NCI-H1930 (cell line): ENCODE measurements at places on chromosomes 7 and 10.

DNA sequence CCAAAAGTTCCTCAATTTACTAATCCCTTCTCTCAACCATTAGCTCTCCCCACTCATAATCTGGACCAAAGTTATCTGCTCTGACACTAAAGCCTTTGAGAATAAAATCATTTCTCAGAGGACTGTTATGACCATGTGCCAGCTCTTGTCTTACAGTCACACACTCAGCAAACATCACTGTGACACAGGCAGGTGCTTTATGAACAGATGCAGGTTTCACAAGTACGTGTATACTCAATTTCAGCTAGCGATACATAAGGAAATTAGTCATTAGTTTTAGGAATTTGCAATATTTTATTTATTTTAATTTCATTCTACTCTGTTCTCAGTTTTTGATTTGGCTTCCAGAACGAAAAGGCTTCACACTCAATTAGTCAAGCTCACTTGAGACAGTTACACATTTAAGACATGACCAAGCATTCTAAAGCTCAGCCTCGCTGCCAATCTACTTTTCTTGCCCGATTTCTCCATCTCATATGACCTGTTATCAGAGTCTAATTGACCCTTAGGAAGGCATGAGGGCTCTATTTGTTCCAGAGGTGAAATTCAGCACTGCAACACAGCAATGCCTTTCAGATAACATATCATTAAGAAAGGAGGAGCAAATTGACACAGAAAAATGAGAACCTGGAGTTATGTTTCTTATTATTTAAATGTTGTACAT lies 76.8 kb downstream of the TFEC start:
- DNase-seq: no peak

GRCh38 chr10:22427890-22428571 lies 82.7 kb downstream of the SPAG6 start:
- DNase-seq: no peak

DNA sequence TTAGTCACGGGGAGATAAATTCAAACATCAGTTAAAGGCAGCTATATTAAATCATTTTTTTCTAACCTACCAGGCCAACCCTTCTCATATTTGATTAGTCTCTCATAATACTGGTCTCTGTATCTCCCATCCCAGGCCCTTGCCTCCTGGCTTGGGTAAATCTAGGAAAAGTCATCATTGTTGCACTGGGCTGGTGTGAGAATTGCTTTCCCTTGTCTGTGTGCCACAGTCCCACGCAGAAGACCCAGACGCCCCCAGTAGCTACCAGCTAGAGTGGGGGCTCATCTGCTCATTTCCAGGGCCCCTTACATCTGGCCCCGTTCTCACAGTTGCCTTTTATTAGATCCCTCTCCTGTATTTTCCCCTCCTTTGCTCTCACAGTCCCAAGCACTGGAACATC lies 67.6 kb upstream of the VIPR2 start:
- DNase-seq: no peak

- no peak for DNase-seq
Measured at GRCh38 chr10:22856444-22857074, 71.3 kb upstream of the ARMC3 start.

GRCh38 chr7:157037028-157037427 lies 26.6 kb upstream of the MNX1 start:
- no peak for DNase-seq

DNA sequence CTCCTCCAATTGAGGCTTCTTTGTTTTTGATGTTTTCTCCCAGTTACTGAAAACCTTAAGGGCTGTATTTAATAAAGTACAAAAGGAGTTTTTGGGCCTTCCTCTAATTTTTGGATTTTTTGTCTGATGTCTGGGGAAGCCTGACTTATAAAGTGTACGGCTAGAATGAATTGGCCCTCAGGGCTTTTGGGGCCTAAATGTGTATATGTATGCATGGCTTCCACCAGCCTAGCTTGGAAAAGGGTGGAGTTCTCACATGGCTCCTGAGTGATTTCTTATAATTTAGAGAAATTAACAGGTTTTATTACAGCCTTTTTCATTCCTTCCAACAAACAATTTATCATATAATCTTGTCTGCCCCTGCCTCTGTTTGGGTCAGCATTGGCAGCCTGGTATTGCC lies 10.4 kb upstream of the TBATA start:
- no peak for DNase-seq
